ENCODE measurements at places on chromosomes 5 and 9.

- DNase-seq = no peak
Measured at GRCh38 chr5:87836696-87837095, 424.0 kb upstream of the CCNH start.

- DNase-seq = no peak
Measured at GRCh38 chr5:159510282-159510681, 180.0 kb upstream of the IL12B start.

- no peak for DNase-seq
Measured at GRCh38 chr9:100377015-100377414, 24.3 kb upstream of the TEX10 start.

GRCh38 chr5:160020266-160020770, 11.4 kb downstream of the TTC1 start:
- DNase-seq = no peak

- no peak for DNase-seq
Measured at GRCh38 chr5:120677481-120677880, 213.4 kb downstream of the PRR16 start.

DNA sequence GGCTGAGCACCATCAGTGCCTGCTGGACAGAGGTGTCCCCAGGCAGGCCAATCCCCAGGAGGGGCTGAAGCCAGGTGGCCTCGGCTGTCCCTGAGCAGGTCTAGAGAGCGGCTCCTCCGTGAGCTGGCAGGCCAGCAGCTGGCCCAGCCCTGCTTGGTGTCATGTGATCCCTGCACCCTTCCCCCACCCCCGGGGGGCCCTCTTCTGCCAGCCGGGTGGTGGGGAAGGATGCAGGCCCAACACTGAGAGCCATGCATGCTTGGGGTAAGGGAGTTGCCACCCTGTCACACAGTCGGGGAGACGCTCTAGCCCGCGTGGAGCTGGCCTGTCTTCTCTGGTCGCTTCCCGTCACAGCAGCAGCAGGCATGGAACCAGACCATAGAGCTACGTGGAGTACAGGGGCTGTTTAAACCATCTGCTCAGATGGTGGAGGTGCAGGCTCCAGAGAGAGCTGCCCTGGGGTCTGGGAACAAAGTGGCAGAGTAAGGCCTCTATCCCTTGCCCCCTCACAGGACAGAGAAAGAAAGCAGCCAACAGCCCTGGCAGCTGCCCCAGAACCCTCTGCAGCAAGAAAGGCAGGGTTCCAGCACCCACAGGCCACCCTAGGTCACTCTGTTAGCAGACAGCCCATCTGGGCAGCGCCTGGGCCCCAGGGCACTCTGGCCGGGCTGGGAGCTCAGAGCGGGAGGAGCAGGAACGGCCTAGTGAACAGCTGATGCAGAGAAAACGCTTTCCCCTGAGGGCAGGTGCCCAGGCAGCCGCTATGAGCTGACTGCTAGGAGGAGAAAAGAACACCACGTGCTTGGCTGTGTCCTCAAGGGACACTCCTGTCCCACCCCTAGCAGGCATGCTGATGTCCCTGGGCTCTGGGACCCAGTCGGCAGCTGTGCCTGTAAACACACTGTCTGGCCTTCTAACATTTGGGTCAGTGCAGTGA, 6.8 kb downstream of the RALGDS start:
- no peak for DNase-seq

DNA sequence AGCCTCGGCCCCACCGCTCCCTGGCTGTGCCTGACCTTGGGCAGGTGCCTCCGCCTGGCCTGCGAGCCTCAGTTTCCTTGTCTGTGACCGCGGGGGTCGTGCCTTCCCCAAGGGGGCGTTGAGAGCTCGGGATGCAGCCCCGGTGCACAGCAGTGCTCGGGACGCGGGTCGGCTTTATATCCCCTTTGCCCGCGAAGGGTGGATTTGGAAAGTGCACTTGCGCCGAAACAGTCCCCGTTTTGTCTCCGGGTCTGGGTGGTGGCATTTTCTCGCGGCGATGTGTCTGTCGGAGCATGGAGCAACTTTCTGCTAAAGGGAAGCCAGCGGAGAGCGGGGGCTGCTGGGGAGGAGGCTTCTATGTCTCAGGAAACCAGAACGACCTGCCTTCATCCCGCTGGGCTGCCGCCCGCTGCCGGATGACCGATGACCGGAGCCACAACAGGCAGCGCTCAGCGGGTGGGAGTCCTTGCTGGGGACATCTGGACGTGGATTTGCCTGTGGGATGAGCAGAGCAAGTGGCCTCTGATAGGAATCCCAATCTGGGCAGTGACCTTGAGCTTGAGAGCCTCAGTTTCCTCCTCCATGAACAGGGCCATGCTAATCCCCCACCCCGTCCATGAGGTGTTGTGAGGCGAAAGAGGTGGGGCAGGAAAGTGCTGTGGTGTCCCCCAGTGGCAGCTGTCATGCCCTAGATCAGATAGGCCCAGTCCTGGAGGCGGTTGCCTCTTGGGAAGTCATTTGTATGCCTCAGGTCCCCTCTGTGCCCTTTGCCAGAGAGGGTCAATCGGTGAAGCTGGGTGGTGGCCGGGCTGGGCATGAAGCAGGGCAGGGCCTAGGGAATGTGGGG, 651 bp downstream of the HRH2 start:
- no peak for DNase-seq

DNA sequence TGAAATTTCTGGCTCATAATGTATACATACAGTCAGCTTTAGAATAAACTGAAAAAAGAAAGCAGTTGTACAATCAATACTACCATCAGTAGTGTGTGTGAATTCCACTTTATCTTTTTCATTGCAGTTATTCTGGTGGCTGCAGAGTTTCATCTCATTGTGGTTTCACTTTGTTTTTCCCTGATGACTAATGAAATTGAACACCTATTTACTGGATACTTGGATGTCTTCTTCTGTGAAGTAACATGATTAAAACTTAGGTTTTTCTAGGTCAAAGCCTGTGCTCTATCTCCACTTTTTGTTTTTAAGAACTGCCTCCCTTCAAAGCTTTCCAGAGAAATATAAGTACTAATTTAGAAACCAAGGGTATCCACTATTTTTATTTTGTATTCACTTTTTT, 174.3 kb downstream of the TRPM3 start:
- DNase-seq = no peak

GRCh38 chr5:132203464-132203818, 24.2 kb downstream of the P4HA2 start:
- no peak for DNase-seq

DNA sequence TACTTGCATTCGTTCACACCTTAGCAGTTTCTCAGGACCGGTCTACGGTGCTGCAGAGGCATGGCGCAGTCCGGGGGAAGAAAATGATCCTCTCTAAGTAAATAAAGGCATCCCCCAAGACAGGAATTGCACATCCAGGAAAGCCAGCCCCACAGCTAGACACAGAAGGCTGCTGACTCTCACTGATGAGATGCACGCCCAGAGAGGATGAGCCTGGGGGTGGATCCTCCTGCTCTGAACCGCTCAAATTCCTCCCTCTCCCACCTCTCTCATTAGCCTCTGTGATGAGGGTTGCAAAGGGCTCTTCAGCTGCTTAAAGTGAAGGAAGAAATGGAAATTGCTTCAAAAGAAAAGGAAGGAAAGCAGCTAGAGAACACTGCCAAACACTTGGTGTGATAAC, 132.4 kb downstream of the TTLL11 start:
- DNase-seq = no peak

GRCh38 chr9:114369216-114370130, 18.3 kb downstream of the AKNA start:
- no peak for DNase-seq

DNA sequence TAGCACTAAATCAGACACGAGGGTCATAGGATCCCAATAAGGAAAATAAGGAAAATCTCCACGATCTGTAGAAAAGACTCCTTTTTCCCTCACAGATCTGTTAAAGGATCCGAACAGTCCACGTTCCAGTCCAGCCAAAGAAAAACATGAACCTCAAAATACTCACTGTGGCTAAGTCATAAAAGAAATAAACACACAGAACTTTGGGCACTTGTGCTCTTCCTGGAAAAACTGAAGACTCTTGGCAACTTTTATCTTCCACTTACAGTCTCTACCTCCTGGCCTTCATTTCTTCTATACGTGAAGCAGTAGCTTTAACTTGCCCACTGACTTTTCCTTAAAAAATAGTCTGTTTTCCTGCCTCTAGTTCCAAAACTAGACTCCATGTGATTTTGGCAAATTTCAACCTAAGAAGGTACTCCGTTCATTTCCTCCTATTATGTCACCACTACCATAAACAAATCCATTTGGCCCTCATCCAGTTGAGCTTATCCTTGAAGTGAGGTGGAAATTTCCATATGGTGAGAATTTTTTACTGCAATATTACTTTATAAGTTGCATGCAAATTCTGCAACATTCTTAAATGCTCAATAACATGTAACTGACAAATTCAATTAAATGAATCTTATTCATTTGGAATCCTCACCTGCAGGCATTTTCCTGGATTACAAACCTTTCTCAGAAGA, 5.3 kb upstream of the LHFPL2 start:
- DNase-seq = no peak

DNA sequence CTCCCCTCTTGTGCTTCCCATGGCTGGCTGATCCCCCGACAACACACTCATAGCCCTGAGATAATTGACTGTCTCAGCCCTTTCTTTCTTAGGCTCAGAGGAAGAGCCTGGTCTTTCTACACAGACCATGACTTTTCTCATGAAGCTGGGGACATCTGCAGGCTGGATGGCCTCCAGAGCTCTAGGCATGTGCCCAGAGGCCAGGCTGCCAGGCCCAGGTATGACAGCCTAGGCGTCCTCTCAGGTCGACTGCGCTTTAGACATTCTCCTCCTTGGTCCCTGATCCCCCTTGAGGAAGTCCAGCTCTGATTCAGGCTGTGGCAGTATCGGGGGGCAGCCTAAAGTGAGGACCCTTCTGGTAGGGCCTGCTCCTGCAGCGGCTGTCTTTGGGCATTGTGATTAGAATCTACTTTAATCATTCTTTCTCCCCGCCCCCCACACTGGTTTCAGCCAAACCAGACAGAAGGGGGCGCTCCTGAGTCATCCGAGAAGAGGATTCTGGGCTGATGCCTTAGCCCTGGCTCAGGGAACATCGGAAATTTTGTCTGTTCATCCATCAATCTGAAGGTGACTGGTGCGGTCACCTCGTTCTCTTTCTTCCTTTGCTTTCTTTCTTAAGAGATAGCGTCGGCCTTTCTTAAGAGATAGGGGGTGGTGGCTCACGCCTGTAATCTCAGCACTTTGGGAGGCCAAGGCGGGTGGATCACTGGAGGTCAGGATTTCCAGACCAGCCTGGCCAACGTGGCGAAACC, 66.5 kb upstream of the HSPA9 start:
- peak; percentile 38 for DNase-seq

DNA sequence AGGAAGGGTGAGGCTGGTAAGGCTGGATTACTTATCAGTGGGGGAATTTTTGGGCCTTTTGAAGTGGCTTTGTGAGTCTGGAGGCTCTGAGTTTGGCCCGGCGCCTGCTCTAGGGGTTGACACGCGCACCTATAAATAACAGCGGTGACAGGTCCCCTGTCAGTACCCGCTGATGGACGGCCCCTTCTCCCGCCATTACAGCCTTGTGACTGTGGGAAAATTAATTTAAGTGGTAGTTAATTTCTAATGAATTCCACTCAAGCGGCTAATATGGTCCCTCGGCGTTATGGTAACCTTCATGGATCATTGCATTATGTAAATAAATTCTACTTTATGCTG, 16.5 kb downstream of the MRPL36 start:
- DNase-seq = no peak

- DNase-seq = no peak
Measured at GRCh38 chr9:108662091-108662875, 193.5 kb downstream of the ACTL7B start.

- no peak for DNase-seq
Measured at GRCh38 chr5:2562036-2562435, 189.4 kb downstream of the IRX2 start.

GRCh38 chr9:129164246-129164930, 13.7 kb downstream of the IER5L start:
- no peak for DNase-seq

- DNase-seq = no peak
Measured at GRCh38 chr5:35677878-35678277, 60.2 kb downstream of the SPEF2 start.

- no peak for DNase-seq
Measured at GRCh38 chr9:3750321-3750720, 224.5 kb upstream of the RFX3 start.

DNA sequence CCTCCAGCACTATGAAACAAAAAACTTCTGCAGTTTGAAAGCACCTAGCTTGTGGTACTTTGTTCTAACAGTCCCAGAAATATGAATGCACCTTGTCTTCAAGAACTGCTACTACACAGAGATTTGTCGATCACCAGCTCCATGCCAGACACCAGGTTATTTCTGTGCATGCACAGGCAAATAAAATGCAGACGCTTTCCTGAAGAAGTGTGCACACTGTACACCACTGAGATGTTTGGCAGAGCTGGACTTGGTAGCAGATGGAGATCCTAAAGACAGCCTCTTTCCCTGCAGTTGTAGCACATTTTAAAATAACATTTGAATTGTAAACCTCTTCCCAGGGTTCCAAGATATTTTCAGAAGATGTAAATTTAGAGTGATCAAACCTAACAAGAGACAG, 730.0 kb downstream of the MTRR start:
- no peak for DNase-seq

GRCh38 chr9:91720313-91720712, 229.7 kb downstream of the ROR2 start:
- no peak for DNase-seq

DNA sequence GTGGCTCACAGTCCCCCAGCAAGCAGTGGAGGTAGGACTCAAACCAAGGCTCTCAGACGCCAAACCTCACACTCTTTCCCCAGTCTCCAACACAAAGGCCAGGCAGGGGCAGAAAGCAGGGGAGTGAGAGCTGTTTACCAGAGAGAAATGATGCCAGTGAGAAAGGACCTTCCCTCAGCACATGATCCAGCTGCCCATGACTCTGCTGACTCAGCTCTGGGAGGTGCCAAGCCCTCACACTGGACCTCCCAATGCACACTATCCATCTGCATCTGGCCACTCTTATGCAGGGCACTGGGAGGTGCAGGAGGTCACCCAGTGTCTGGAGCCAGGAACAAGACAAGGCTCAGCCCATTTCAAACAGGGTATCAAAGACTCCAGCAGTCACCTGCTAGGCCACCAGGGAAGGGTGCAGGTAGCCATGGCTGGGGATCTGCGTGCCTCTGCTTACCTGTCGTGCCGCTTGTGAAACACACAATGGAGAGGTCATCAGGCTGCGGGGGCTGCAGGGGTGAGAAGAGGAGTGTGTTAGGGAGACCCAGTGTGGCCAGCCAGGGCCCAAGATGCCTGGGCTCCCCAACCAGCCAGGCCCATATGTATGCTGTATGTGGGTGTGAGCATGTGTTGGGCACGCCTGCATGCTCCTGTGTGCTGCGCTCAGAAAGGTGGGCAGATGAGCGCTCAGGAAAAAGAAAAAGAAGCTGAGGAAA, 26.3 kb downstream of the ACSL6 start:
- no peak for DNase-seq

GRCh38 chr9:135888126-135888765, 19.1 kb downstream of the CAMSAP1 start:
- DNase-seq = no peak

DNA sequence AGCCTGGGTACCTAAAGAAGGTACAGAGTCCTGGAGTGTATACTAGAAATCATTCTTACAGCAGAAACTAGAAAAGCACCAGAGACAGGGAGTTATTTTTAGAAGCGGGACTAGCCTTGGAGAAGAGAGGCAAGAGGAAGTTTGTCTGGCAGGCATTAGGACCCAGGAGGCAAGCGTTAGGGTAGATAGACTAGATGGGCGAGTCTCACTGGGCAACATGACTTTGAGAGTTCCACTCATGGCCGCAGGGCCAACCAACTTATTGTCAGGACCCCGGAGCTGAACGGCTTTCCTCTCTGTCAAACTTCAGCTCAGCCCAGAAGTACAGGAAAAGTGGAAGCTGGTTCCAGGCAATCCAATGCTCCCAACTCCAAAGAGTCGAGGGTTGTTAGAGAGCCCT, 34.1 kb upstream of the NPR3 start:
- DNase-seq = no peak

GRCh38 chr9:20404192-20404813, 218.0 kb downstream of the MLLT3 start:
- DNase-seq = no peak

All from RKO (cell line).